Stimulated activated CD4-positive, alpha-beta T cell treated with anti-CD3 and anti-CD28 coated beads, Interleukin-4, amount 100 ng/mL, for 48 hours (primary cell): ENCODE measurements at places on chromosomes 11 and 22.

- DNase-seq: no peak
Measured at GRCh38 chr11:73124800-73125199, 17.3 kb downstream of the FCHSD2 start.

DNA sequence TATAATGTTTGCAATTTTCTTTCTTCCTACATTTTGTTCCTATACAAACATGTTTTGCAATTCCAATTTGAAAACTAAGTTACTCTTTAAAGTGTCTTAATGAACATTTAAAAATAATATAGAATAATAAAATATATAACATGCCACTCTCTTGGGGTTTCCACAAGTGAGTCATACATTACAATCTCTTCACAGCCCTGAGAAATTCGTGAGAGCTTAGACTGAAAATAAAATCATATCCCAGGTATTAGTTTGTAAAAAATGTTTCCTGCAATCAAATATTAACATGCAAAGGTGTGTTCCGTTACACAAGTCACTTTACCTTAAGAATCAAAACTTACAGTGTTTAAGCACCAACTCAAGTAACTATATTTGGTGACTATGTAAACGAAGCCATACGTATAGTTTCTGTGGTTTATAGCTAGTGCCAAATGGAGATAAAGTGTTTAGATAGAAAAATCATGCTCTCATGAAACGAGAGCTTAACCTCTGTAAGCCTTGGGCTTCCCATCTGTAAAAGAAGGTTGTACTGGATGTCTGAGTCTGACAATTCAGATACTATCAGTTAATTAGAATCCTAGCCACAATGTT is 253.6 kb upstream of the ANO3 start:
- DNase-seq: no peak

GRCh38 chr22:29821291-29822016 is 16.6 kb downstream of the ASCC2 start:
- DNase-seq: peak; percentile 16

- no peak for DNase-seq
Measured at GRCh38 chr11:114110952-114111947, 51.7 kb downstream of the ZBTB16 start.

DNA sequence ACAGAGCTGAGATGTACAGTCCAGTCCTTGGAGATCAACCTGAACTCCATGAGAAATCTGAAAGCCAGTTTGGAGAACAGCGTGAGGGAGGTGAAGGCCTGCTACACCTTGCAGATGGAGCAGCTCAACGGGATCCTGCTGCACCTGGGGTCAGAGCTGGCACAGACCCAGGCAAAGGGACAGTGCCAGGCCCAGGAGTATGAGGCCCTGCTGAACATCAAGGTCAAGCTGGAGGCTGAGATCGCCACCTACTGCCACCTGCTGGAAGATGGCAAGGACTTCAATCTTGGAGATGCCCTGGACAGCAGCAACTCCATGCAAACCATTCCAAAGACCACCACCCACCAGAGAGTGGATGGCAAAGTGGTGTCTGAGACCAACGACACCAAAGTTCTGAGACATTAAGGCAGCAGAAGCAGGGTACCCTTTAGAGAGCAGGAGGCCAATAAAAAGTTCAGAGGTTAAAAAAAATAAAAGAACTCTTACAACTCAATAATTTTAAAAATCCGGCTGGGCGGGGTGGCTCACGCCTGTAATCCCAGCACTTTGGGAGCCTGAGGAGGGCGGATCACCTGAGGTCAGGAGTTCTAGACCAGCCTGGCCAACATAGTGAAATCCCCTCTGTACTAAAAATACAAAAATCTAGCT is 69.9 kb upstream of the RTL6 start:
- peak; percentile 35 for DNase-seq

DNA sequence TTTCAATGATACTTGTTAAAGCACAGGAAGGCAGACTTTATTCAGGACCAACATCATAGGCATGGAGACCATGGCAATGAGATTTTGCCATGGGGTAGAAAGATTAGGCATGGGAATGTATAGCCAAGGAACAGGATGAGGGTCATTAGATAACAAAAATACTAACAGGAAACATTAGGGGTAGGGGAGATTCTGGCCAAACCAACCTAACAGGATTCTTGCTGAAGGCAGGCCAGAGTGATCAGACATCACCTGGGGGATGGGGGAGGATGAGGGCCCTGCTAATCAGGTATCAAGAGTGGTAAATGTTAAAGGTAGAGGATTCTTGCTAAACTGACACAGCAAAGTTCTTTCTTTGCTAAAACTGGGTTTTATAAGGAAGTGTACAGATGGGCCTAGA is 481.8 kb downstream of the ETS1 start:
- DNase-seq: no peak

GRCh38 chr22:26079009-26079408 is 90.3 kb upstream of the SEZ6L start:
- no peak for DNase-seq

GRCh38 chr11:61928606-61929005 is 11.2 kb upstream of the RAB3IL1 start:
- no peak for DNase-seq

DNA sequence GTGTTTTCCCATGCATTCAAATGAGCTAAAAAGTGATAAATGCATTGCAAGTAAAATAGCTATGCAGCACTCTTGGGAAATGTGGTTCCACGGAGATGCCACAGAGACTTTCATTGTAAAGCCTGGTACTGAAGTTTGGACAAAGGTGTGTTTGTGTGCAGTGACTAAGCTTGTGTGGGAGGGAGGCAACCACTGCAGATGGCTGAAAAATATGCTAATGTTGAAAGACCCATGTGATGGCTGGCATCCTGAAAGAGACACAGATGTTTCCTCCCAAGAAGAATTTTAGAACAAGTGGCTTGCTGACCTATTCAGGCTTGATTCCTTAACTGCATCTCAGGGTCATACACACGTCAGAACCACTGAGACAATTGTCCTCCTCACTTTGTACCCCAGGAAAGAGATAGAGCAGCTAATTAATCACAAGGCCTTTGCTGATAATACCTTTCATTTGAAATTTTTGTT is 73.8 kb downstream of the FAM76B start:
- peak; percentile 38 for DNase-seq

GRCh38 chr22:43262990-43263644 is 76.2 kb upstream of the TTLL12 start:
- peak; percentile 6 for DNase-seq

GRCh38 chr11:45807792-45808238 is 2.9 kb downstream of the SLC35C1 start:
- no peak for DNase-seq

GRCh38 chr11:108853864-108854263 is 189.0 kb downstream of the DDX10 start:
- no peak for DNase-seq

DNA sequence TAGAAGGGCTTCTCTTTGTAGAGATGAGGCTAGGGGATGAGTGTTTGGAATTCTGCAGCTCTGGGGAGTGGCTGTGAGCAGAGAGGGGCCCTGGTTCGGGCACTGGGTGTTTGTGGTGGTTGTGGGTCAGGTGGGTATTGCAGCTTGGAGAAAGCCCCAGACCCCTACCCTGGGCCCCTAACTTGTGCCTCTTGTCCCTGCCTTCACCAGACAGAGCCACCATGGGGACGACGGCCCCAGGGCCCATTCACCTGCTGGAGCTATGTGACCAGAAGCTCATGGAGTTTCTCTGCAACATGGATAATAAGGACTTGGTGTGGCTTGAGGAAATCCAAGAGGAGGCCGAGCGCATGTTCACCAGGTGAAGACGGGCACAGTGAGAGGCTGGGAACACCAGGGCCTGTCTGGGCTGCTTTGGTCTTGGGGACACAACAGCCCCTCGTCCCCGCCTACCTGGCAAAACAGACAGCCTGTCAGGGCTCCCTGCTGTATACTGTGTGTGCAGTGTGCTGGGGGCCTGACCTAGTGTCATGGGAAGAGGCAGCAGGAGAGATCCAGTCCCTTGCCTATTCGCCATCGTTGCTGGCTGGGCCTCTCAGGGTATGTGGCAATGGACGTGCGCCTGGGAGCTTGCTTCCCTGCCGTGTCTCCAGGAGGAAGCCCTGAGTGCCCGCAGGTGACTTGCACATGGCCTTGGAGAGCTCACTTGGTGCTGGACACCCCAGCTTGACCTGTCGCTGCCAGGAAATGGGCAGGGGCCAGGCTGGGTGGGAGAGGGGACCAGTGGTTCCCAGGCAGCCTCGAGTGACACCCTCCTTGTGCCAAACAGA is 4.3 kb downstream of the INCENP start:
- DNase-seq: no peak

DNA sequence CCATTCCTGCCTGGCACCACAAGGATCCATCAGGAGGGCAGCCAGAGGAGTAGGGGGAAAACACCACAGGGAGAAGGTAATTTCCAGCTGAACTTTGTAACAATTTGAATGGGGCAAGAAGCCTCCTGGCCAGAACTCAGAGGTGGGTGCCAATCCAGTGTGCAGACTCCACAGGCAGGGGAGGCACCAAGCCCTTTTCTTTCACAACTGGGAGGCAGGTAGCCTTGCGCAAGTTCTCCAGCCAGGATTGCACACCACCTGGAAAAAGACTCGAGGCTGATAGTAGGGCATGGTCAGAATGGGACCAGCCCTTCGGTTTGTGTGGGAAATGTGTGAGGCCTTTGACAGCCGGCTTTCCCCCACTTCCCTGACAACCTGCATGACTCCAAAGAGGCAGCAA is 161.9 kb upstream of the ARHGAP42 start:
- no peak for DNase-seq

DNA sequence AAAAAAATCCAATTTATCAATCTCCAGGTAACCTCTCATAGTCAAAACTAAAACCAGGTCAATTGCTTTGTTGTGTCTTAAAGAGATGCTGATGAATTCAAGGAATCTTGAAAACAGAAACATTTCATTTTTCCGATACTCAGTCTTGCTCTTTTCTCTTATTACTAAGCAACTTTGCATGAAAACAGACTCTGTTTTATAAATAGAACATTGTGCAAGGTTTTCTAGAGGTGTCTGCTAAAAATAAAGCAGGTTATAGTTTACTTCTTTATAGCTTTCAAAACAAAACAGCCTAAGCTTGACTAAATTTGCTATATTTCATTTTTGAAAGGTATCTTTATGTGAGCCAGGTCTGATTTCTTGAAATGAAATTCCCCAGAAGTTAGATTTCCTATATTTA is 109.3 kb downstream of the ARL14EP start:
- DNase-seq: no peak

DNA sequence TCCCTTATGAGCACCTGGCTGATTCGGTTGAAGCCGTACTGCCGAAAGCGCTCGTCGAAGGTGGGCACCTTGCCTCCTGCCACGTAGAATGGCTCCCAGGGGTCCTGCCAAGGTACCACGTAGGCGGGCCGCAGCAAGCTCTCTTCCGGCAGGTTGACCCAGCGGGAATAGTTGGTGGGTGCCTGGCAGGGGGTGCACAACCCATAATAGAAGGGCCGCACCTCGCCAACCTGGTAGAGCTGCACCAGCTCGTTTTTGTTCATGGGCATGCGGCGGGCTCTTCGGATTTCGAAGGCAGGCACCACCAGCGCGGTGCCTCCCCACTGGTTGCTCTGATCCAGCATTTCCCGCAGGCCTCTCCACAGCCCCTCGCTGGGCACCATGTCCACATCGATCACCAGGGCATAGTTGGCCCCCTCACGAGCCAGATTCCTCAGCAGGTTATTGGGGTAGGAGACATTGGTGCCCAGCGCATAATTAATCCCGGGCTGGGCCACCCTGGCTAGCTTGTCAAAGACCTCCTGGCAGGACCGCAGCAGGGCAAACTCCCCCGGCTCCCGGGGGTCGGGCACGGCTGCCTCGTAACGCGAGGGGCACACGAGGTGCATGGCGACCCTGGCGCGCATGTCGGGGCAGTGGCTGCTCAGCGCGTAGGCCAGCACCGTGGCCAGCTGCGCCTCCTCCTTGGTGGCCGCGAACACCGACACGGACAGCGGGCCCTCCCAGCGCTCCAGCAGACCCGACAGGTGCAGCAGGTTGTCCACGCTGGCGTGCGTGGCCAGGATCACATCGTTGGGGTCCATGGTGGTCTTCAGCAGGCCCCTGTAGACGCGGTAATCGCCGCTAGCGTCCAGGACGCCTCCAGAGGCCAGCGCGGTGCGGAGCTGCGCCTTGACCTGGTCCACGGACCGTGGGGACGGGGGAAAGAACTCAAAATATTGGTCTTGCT is 679 bp downstream of the B4GAT1 start:
- no peak for DNase-seq

DNA sequence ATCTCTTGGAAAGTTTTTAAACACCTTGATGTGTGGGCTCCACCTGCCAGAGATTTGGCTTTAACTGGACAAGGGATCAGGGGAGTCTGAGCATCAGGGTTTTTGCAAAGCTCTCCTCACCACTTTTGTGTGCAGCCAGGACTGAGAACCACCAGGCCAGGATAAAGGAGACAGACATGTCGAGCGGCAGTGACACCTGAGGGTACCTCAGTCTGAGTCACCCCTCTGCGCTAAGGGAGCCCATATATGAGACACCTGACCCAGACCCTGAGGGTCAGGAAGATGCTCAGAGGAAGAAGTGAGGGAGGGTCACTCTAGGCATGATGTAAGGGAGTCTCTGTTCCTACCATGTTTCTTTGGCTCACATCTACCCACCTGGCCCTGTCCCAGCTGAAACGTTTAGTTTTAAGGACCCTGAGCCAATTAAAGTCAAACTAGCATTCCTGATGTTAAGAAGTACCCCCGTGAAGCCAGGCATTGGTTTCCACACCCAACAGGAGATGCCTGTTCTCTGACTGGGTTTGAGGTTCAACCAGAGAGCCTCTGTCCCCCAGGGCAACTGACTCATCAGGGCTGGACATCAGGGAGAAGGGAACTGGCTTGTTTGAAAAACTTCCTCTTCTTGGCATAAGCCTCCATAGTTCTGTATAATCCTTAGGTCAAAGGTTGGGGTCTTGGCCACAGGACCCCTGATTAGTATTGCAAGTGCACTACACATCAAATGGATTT is 72.4 kb upstream of the BIRC3 start:
- DNase-seq: no peak

DNA sequence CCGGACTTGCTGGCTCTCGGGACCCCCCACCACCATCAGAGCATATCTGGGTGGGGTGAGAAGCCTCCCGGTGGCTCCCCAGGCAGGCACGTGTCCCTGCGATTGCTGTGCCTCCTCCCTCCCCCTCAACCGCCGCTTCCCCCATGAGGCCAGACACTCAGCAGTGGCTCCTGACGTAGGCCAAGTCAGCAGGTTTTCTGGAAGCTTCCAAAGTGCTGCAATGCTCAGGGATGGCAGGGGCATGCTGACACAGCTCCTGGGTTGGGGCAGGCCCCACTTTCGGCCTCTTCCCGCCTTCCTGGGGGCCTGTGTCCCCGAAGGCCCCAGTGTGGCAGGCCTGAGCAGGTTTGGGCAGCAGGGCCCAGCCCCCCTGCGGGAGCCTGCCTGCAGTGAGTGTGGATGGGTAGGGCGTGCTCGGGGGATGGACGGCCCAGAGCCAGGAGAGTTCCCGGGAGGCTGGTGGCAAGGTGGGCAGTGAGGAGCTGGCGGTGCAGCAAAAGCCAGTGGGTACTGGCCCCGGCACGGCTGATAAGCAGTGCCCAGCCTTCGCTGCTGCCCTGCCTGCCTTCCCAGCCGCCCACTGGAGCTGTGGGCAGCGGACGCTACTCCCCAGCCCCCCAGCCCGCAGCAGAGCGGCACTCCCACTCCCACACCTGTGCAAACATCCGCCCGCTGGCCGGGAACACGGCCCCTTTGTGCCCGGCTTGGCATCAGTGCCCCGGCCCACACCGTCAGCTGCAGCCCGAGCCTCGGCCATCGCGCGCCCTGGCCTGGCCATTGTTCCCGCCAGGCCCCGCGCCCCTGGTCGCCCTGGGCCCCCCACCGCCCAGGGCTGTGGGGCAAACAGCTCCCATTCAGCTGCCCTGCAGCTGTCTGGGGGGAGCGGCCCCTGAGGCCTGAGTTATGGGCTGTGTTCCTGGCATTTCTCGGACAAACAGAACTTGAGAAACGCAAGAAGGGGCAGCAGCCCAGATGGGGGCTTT is 125.0 kb downstream of the KCNQ1OT1 start:
- DNase-seq: no peak

- no peak for DNase-seq
Measured at GRCh38 chr11:44813401-44813800, 86.6 kb downstream of the TSPAN18 start.
